ENCODE measurements at places on chromosomes 1 and 21. TPM values are rescaled to one million over a fixed set of nuclear protein-coding genes. Genes with fewer than 3 reads are reported as not detected.

GRCh38 chr1:209168204-209168603 lies 415.3 kb upstream of the CAMK1G start:
- H3K4me3 ChIP-seq = no peak overlapping the region
- no peaks in the 10 kb centered on the region for H3K36me3 ChIP-seq
- no peaks in the 10 kb centered on the region for H3K27me3 ChIP-seq
- H3K27ac ChIP-seq = no peak overlapping the region
- DNase-seq = no peak
- no peaks in the 10 kb centered on the region for H3K4me1 ChIP-seq

- H3K36me3 ChIP-seq = no peaks in the 10 kb centered on the region
- DNase-seq = no peak
- H3K4me1 ChIP-seq = peaks cover 36% of the 10 kb centered on the region
- H3K27ac ChIP-seq = no peak overlapping the region
- no peaks in the 10 kb centered on the region for H3K27me3 ChIP-seq
Observed at GRCh38 chr1:89723863-89724262, 90.9 kb downstream of the LRRC8C start.

Gene PPIAL4G
- not detected for total RNA-seq

GRCh38 chr21:45257673-45258341 lies 29.9 kb downstream of the POFUT2 start:
- H3K27ac ChIP-seq = no peak overlapping the region
- H3K4me3 ChIP-seq = no peak overlapping the region
- peaks cover 13% of the 10 kb centered on the region for H3K4me1 ChIP-seq
- H3K27me3 ChIP-seq = no peaks in the 10 kb centered on the region
- peak; percentile 76 for DNase-seq

- no peak for DNase-seq
- peak overlapping the region; percentile 96 for H3K27ac ChIP-seq
- H3K4me3 ChIP-seq = peak overlapping the region; percentile 93
- peaks cover 31% of the 10 kb centered on the region for H3K4me1 ChIP-seq
Observed at GRCh38 chr1:37691497-37692077, 729 bp upstream of the CDCA8 start.

- H3K27me3 ChIP-seq = no peaks in the 10 kb centered on the region
- H3K4me1 ChIP-seq = peaks cover 18% of the 10 kb centered on the region
- no peak overlapping the region for H3K27ac ChIP-seq
- no peaks in the 10 kb centered on the region for H3K36me3 ChIP-seq
- H3K4me3 ChIP-seq = no peak overlapping the region
Observed at GRCh38 chr1:198185759-198186158, 29.0 kb downstream of the NEK7 start.

All from osteocyte (in vitro differentiated cells).